ENCODE measurements at places on chromosomes 12 and 14.

- DNase-seq: no peak
These were observed 44.9 kb upstream of the BCAT1 start for GRCh38 chr12:24993793-24994192.

GRCh38 chr12:45246236-45246635 is 30.3 kb downstream of the ANO6 start:
- no peak for DNase-seq

DNA sequence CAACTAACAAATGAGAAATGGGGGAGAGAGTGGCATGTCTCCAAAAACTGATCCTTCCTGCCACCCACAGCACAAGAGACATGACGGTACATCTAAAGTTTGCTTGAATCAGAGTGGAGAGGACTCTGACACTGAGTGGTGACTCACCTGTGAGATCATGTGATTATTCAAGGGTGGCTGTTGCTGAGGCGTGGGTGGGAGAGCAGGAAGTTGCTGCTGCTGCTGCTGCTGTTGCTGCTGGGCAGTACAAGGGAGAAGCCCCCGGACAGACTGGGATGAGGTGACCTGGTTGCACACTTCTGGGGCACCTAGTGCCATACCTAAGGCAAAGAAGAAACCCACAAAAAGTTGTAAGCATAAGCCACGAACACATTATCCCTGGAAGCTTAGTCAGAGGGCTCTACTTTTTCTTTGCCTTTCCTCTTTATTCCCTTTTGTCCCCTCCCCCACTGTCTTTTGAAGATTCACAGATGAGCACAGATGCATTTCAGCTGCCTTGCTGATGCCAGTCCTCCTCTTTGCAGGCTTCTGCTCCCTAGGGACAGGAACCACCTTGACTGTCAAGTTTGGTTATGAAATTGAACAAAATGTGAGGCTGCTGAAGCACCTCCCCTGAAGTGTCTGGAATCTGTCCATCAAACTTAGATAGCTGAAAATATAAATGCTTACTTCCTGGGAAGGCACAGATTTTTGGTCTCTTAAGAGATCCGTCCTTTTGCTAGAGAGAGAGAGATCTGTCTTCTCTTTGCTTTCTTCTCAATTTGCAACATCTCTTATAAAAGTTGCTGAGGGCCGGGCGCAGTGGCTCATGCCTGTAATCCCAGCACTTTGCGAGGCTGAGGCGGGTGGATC is 29.4 kb upstream of the STAC3 start:
- DNase-seq: peak; percentile 65

DNA sequence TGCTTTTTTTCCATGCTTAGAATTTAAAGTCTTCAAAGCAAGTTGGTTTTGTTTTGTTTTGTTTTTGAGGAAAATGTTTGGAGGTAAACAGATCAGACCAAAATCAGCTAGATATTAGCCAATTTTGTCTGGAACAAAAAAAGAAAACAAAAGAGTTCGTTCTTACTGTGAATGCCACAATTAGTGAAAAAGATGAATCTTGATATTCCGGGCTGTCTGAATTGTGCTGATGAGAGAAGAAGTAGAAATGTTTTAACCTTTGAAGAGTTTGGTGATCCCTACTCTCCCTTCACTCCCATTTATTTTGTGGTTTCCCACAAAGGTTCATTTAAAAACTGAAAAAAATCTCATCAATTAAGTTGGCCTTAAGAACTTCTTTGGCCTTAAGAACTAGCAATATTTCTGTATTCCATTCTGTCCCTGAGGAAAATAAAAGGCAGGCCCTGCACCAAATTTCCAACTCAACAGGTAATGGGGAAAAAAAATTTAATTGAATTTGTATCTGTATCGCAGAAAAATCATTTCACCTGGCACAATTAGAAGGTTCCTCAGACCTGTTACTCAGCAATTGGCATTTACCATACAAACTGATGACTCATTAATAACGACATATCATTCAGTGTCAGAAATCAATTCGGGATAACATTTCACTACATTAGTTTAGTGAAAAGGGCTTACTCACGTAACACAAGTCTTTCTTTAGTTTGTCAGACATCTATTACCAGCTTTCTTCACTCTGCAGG is 562 bp upstream of the GLIPR1L2 start:
- DNase-seq: no peak

DNA sequence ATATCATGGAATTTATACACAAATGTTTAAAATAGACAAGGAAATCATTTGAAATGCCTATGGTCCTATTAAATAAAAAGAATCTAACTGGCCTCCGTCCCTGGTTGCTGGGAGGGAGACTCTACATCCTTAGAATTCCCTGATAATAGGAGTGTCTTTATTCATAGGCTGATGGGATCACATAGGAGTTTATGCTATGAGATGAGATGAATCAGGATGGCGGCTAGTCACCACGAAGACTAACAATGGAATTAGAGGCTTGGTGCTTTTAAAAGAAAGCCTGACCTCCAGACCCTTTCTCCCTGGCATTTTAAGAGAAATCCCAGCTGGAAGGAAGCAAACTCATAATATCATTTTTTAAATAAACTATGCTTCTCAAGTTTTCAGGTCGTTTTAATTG is 69.7 kb downstream of the SEC23A start:
- DNase-seq: no peak

GRCh38 chr12:118044075-118044474 is 16.9 kb downstream of the WSB2 start:
- no peak for DNase-seq

DNA sequence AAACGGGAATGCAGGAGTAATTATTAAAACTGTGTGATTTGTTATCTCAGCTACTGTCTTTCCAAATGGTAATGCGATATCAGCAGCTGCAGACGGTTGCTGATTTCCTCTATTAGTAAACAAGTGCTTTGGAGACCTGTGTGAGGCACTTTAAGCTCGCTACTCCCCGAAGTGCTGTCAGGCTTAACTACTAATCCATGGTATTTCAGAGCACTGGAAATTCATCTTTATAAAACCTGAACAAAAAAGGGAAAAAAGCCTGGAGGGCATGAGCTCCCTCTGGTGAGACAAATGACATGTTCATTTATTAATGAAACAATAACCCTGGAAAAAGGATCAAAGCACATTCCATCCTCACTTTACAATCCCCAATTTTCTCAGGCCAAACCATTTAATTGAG is 143.6 kb upstream of the OTX2 start:
- DNase-seq: no peak

DNA sequence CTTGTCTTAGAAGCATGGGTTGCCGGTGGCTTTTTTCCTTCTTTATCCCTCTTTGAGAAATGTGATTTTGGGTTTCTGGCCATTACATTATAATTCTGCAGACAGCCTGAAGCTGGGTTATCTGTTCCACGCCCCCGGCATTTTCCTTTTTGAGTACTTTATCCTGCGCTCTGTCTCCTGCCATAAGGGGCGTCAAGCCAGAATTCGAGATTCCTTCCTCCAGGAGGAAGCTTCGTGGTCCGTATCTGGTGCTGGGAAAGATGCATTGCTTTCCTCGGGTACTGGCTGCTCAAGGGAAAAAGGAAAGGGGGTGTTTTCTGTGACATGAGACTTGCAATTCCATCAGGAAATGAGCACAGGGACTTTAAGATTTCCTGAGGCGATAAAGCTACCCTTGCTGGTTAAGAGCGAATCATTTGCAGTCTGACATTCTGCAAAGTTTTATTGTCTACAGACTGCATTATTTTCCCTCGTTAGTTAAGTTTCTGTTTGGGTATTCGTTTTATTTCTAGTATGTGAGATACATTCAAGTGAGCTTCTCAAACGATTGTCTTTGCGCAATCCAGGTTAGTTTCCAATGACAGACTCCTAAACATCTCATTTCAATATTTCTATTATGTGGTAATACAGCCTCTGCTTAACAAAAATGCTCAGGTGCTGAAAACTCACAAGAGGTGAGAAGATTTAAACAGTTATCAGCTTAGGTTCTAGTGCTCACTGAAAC is 694 bp downstream of the AKAP5 start:
- DNase-seq: peak; percentile 18

- DNase-seq: no peak
These were observed 85.1 kb downstream of the DRAM1 start for GRCh38 chr12:101962486-101962885.

GRCh38 chr14:85978582-85979250 is 448.8 kb downstream of the FLRT2 start:
- DNase-seq: no peak

DNA sequence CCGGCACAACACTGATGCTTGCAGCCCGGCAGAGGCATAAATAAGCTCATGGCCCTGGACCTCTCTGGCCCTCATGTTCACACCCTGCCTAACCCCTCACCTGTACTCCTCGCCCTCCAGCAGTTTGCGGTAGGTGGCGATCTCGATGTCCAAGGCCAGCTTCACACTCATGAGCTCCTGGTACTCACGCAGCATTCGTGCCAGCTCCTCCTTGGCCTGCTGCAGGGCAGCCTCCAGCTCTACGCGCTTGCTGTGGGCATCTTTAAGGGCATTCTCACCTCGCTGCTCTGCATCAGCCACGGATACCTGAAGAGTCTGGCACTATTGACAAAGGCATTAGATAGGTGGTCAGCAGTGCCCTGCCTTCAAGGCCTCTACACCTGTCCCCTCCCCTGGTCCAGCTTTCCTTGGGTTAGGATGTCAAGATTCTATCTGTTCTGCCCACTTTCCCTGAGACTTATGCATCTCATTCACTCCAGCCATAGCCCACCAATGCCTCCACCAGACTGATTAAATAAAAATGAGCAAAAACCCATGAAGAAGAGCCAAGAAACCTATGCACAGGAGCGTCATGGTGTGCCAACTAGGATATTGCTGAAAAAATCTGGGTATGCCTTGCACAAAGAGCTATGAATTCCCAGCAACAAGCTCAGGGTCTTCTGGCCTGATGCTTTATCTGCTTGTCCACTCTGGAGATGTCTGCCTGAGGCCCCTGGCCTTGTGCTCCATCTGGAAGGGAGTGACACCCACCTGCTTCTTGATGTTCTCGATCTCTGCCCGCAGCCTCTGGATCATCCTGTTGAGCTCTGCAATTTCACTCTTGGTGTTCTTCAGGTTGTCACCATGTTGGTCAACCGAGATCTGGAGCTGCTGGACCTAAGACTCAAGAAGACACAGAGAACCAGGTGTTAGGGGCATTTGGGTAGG is 6.1 kb downstream of the KRT4 start:
- DNase-seq: no peak

DNA sequence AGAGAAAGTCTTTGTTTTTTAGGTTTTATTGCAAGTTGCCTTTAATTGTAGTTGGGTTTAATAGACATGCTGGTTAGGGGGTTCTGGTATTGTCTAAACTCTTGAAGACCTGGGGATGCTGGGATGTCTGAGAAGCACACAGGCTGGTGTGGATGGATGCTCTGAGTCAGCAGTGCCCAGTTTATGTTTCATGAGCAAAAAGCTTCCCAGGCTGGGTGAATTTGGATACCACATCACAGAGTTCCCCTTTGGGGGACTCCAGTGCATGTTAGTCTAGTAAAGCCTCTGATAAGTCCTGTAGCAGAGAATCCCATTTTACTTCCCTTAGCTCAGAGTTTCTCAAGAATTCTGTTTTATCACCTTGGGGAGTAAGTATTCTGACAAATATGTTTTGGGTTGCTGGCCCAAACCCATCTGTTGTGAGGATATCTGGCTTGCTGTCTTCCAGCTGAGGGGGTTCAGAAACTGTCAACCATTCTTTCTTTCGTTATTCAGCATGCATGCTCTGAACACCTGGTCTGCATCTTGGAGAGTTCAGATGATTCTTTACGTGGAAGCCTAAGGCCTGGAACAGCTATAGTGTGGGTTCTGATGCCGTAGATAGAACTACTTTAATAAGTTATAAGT is 509.1 kb downstream of the VRK1 start:
- no peak for DNase-seq

- no peak for DNase-seq
These were observed 34.1 kb upstream of the CIT start for GRCh38 chr12:119911182-119911581.

DNA sequence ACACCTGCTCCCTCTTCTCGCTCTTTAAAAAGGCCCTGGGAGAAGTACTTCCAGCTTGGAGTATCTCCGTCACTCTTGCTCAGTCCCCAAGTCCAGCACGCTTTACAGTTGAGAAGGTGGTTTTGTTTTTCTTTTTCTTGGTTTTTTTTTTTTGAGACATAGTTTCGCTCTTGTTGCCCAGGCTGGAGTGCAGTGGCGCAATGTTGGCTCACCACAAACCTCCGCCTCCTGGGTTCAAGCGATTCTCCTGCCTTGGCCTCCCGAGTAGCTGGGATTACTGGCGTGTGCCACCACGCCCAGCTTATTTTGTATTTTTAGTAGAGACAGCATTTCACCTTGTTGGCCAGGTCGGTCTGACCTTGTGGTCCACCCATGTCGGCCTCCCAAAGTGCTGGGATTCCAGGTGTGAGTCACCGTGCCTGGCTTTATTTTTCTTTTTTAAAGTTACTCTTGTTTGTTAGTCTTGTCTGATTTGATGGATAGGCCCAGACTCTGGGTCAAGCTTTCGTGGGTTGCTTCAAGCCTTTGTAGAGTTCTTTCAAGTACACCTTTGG is 1.9 kb downstream of the TDRD9 start:
- no peak for DNase-seq

GRCh38 chr14:84006643-84007155 is 1523.2 kb upstream of the FLRT2 start:
- DNase-seq: no peak

GRCh38 chr12:14694145-14694714 is 2.2 kb downstream of the GUCY2C start:
- no peak for DNase-seq

- DNase-seq: no peak
These were observed 29.1 kb downstream of the SLC16A7 start for GRCh38 chr12:59624732-59625460.

- DNase-seq: no peak
These were observed 207.8 kb downstream of the KSR2 start for GRCh38 chr12:117760990-117761389.

DNA sequence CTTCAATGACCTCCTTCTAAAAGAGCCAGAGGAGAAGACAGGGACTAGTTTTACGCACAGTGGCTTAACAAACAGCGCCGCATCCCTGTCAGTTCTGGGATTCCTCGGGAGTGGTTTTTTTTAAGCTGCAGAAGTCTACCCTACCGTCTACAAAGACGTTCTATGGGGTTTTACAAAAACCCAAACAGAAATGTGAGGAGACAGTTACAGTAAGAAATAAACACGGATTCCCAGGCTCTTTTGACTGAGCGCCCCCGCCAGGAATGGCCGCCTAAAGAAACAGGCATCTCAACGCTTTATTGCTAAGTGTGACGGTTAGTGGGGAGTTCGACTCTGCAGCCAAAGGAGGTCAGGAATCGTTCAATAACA is 484 bp downstream of the ALKBH1 start:
- DNase-seq: no peak

GRCh38 chr14:95315579-95315978 is 4.1 kb downstream of the CLMN start:
- DNase-seq: no peak

DNA sequence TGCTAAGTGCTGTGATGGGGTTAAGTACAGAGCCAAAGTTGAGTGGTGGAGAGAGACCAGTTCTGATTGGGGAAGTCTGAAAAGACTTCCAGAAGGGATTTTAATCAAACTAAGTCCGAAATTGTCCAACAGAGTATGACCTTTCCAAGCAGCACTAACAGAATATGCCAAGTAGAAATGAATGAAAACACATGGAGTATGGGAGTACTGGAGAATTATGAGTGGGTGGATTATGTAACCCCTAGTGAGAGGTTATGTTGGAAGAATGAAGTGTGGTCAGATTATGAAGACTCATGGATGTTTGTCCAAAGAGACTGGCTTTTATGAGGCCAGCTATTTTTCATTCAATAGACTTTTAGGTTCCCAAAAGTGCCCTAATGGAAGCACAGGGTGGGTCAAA is 94.0 kb upstream of the PLEKHA5 start:
- no peak for DNase-seq

GRCh38 chr12:46266382-46266791 is 2.5 kb downstream of the SLC38A1 start:
- DNase-seq: no peak
